ENCODE measurements at places on chromosomes 3 and 15. TPM values are rescaled to one million over a fixed set of nuclear protein-coding genes. Genes with fewer than 3 reads are reported as not detected.
A peak's percentile ranks its signal among the peaks of the same experiment; 100 is the strongest.

The PATL2 gene
- 7.7 TPM for total RNA-seq

The RSL24D1 gene
- 145 TPM for total RNA-seq

The DUOX2 gene
- total RNA-seq: not detected

The GP9 gene
- not detected for total RNA-seq

The RLBP1 gene
- total RNA-seq: not detected

- H3K36me3 ChIP-seq: no peaks in the 10 kb centered on the region
- H3K4me1 ChIP-seq: no peaks in the 10 kb centered on the region
- DNase-seq: no peak
Measured at GRCh38 chr3:191762323-191762960, 301.5 kb downstream of the PYDC2 start.

GRCh38 chr3:185084901-185085300, 68.0 kb downstream of the C3orf70 start:
- DNase-seq: no peak
- no peaks in the 10 kb centered on the region for H3K36me3 ChIP-seq
- H3K27me3 ChIP-seq: no peaks in the 10 kb centered on the region
- no peaks in the 10 kb centered on the region for H3K4me1 ChIP-seq
- no peak overlapping the region for H3K4me3 ChIP-seq

DNA sequence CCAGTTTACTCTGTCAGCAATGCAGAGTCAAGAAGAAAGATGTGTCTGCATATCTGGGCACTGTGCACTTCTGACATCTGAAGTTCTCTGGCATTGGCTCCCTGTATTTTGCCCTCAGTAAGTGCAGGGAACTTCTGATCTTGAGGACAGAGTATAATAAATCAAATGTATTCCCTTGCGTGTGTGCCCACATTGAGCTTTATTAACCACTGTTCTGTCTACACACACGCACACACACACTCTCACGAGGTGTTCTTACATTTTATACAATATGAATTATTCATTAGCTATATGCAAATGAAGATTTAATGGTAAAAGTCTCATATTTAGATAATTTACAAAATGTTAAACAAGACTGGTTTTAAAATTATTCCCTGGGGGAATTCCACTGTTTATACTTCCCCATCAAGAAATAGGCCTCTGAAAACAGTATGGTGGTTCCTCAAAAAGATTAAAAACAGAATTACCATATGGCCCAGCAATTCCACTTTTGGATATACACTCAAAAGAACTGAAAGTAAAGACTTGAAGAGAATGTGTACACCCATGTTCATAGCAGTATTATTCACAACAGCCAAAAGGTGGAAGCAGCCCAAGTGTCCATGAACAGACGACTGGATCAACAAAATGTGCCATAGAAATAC, 24.6 kb upstream of the ANPEP start:
- H3K27me3 ChIP-seq: no peaks in the 10 kb centered on the region
- no peak overlapping the region for H3K27ac ChIP-seq
- H3K36me3 ChIP-seq: peaks cover 6% of the 10 kb centered on the region
- DNase-seq: no peak

GRCh38 chr3:76051145-76051544, 265.8 kb upstream of the ZNF717 start:
- H3K27me3 ChIP-seq: no peaks in the 10 kb centered on the region
- H3K4me3 ChIP-seq: no peak overlapping the region
- no peak overlapping the region for H3K27ac ChIP-seq

DNA sequence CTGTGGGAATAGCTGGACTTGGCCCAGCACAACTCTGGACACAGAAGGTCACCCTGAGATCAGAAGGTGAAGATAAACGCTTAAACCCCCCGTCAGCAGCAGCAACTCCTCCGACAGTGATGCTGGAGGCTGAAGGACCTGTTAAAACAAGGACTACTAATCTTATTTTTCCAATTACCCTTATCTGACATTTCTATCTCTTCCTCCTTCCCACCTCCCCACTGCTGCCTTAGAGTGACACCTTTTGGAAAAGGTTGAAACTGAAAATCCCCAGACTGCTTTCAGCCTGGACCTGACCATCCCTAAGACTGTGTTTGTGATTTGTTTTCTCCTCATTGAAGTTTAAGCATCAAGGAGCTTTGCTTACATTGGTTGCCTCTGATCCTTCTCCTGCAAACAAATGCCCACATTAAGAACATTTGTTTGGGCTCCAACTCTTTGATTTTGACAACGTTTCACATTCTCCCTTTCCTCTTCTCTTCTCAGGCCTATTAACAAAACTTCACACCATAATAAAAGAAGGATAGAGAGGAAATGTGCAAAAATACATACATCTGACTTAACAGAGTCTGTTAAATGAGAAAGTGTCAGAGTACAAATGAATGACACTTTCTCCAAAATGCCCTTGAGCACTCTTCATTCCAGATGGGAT, 410.6 kb upstream of the WNT5A start:
- no peak overlapping the region for H3K4me3 ChIP-seq
- H3K4me1 ChIP-seq: no peaks in the 10 kb centered on the region
- no peaks in the 10 kb centered on the region for H3K27me3 ChIP-seq
- H3K36me3 ChIP-seq: no peaks in the 10 kb centered on the region

- no peaks in the 10 kb centered on the region for H3K27me3 ChIP-seq
- no peak overlapping the region for H3K4me3 ChIP-seq
- H3K4me1 ChIP-seq: peaks cover 29% of the 10 kb centered on the region
- no peak overlapping the region for H3K27ac ChIP-seq
Measured at GRCh38 chr3:72434296-72434695, 413.9 kb downstream of the SHQ1 start.

- H3K4me1 ChIP-seq: no peaks in the 10 kb centered on the region
- H3K27ac ChIP-seq: no peak overlapping the region
- no peak overlapping the region for H3K4me3 ChIP-seq
Measured at GRCh38 chr3:29153811-29154210, 127.1 kb upstream of the RBMS3 start.

DNA sequence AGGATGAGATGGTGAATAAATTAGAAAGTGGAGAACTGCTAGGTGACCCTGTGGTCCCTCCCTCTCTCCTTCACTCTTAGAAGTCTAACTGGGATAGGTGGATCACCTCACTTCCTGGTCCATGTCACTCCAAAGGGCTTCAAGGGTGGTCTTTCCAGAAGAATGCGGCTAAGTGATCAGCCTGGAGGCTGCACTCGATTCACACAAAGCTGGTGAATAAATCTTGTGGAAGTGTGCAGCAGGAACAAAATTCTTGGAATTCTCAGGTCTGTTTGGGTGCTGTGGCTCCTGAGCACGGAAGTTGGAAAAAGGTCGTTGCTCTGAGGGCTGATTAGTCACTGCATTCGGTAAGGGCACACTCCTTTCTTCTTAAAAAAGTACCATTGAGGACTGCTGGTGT, 46.3 kb downstream of the GASK1A start:
- H3K4me3 ChIP-seq: peak overlapping the region; percentile 2
- no peak overlapping the region for H3K27ac ChIP-seq
- no peak for DNase-seq
- H3K27me3 ChIP-seq: no peaks in the 10 kb centered on the region
- peaks cover 58% of the 10 kb centered on the region for H3K4me1 ChIP-seq
- no peaks in the 10 kb centered on the region for H3K36me3 ChIP-seq

DNA sequence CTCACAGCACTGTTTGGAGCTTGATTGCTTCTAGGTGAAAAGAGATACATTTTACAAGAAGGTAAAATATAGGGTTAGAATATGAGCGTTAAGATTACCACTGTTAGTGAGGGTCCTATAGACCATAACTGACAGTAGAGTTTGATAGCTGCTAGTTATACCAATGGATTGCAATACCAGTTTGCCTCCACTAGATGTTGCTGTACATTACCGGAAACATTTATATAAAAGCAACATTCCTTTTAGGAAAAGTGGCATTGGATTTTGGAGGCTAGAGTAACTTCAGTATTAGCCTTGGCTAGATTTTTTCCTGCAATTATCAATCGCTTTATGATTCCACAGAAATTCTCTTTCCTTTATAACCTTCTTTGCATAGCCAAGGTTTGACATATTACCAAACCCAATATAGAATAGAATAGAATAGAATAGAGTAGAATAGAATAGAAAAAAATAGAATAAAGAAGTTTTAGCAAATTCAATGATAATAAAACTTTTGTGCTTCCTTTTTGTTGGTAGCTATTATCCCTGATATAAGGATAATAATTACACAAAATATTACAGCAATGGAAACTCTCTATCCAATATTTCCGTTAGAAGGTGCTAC, 1093.6 kb upstream of the ALCAM start:
- no peak overlapping the region for H3K4me3 ChIP-seq
- no peaks in the 10 kb centered on the region for H3K36me3 ChIP-seq
- H3K4me1 ChIP-seq: no peaks in the 10 kb centered on the region
- H3K27ac ChIP-seq: no peak overlapping the region
- no peaks in the 10 kb centered on the region for H3K27me3 ChIP-seq
- no peak for DNase-seq

- no peaks in the 10 kb centered on the region for H3K4me1 ChIP-seq
- no peaks in the 10 kb centered on the region for H3K27me3 ChIP-seq
- no peak for DNase-seq
- no peaks in the 10 kb centered on the region for H3K36me3 ChIP-seq
- H3K27ac ChIP-seq: no peak overlapping the region
Measured at GRCh38 chr3:134603956-134604355, 46.9 kb downstream of the KY start.

DNA sequence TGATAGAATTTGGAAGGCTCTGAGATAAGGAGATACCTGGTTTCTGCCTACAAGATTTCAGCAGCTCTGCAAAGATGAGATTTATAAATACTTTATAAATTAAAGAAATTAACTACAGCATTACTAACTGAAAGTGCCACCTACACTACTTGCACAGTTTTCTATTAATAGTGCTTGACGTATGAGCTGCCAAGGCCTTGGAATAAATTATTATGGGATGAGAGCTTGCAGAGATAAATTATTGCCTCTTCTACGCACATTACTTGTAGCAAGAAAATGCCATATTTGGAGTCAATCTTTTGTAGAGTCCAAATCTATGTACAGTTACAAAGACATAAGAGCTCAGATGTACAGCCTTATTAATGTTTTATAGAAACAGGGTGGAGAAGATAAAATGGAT, 89.1 kb downstream of the BCHE start:
- H3K27ac ChIP-seq: no peak overlapping the region
- no peak for DNase-seq
- H3K27me3 ChIP-seq: no peaks in the 10 kb centered on the region
- H3K4me1 ChIP-seq: no peaks in the 10 kb centered on the region

DNA sequence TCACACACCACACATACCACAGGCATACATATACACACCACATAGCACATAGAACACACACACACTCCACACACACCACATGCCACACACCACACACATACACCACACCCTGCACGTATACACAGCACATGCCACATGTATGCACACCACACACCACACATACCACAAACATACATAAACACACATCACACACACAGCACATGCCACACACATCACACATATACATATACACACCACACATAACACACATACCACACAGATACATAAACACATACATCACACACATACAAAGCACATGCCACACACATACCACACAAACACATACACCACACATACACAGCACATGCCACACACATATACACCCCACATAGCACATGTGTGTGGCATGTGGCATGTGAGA, 171.1 kb downstream of the OR4M2 start:
- no peak overlapping the region for H3K27ac ChIP-seq
- H3K27me3 ChIP-seq: no peaks in the 10 kb centered on the region
- H3K4me3 ChIP-seq: no peak overlapping the region
- H3K4me1 ChIP-seq: peaks cover 15% of the 10 kb centered on the region

DNA sequence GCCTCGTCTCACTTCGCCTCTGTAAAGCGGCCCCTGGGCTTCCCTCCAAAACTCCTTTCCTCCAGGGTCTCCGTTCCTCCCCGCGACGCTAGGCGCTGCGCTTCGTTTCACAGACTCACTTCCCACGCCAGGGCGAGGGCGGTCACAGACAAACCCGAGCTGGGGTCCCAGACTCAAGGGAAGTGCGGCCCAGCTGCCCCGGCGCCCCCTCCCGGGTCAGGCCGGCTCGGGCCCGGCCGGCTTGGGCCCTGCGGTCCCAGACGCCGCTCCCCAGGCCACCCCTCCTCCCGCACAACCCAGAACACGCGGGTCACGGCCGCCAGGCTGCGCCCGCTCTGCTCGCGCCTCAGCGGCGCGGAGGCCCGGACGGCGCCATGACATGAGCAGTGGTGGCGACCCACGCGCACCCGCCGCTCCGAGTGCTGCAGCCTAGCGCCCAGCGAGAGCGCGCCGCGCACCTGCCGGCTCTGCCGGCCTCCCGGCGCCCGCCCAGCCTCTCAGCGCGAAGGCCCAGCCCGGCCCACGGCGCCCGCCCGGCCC, 547 bp downstream of the NUP210 start:
- peak; percentile 47 for DNase-seq
- H3K27me3 ChIP-seq: no peaks in the 10 kb centered on the region
- H3K4me3 ChIP-seq: peak overlapping the region; percentile 94
- H3K4me1 ChIP-seq: peaks cover 62% of the 10 kb centered on the region

DNA sequence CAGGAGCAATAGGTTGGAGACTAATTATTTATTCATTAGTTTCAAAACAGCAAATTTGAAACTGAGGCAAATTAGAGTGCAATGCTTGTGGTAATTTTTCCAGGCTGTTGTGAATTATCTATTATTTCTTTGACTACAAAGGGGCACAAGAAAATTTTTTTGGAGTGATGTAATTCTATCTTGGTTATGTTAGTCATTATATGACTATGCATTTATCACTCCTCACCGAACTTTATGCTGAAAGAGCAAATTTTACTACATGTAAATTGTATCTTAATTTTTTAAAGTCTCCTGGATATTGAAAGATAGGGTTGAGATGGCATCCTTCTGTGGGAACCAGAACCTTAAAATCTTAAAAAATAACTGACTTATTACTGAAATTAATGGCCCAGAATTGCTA, 320.0 kb upstream of the ROBO1 start:
- H3K4me3 ChIP-seq: no peak overlapping the region
- H3K36me3 ChIP-seq: no peaks in the 10 kb centered on the region
- H3K27ac ChIP-seq: no peak overlapping the region
- no peaks in the 10 kb centered on the region for H3K27me3 ChIP-seq
- H3K4me1 ChIP-seq: no peaks in the 10 kb centered on the region

DNA sequence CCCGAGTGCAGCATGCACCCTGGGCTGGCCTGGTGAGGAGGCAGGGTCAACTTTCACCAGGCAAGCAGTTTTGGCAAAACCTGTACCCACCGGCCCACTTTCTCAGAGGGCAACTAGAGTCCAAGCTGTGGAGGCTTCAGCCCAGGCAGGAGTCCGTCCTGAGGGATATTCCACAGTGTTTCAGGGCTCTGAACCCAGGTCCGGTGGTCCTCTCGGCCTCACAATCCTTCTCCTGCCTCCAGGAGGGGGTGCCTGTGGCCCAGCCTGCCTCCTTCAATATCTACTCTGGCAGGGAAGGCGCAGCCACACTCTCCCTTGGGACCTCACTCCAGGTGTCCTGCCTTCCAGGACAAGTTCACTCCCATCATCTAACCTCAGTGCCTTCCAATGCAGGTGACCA, 3.9 kb downstream of the PLA2G4E start:
- no peak for DNase-seq
- no peak overlapping the region for H3K4me3 ChIP-seq

DNA sequence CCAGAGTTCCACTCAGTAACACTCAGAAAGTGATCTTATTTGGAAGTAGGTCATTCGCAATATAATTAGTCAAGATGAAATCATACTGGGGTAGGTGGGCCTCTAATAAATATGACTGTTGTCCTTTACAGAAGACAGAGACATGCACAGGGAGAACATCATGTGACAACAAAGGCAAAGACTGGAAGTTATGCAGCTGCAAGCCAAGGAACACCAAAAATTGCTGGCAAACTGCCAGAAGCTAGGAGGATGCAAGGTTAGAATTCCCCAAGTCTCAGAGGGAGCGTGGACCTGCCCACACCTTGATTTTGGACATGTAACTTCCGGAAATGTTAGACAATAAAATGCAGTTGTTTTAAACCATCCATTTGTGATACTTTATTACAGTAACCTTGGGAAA, 471.5 kb upstream of the AGTR1 start:
- H3K36me3 ChIP-seq: no peaks in the 10 kb centered on the region
- no peak for DNase-seq
- H3K27me3 ChIP-seq: no peaks in the 10 kb centered on the region
- H3K4me1 ChIP-seq: no peaks in the 10 kb centered on the region
